ENCODE measurements at places on chromosomes 13 and 19.

DNA sequence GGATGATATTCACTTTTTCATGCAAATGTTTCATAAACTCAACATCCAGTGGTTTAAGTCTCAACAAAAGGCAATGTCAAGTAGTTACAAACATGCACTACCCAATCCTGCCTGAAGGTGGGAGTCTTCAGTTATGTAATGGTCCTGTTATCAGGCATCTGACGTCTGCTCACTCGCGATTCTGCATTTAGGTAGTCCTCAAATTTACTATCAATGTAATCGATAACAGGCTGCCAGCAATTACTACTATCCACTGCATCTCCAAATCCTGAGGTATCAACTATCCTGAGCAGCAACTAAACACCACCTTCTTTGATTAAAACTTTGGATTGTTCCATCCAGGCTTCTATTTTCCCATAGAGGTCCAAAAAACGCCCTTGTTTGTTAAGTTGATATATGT lies 51.2 kb downstream of the NLRP12 start:
- peaks cover 2% of the 10 kb centered on the region for H3K4me1 ChIP-seq
- no peaks in the 10 kb centered on the region for H3K36me3 ChIP-seq
- H3K4me3 ChIP-seq = no peak overlapping the region
- DNase-seq = peak; percentile 24
- no peak overlapping the region for H3K27ac ChIP-seq

DNA sequence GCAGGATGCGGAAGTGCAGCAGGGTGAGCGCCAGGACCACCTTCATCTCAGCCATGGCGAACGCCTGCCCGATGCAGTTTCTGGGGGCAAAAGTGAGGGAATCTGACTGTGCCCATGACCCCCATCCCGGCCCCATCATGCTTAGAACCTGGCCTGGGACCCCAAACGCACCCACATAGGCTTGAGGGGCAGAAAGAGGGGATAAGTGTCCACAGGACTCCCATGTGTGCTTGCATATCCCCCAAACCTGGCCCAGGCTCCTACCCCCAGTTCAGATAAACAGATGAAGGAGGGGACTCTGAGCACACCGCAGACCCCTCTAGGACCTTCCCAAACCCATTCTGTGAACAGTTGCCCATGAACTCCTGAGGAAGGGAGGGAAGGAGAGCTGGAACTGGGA lies 16.0 kb upstream of the CYP4F2 start:
- peaks cover 70% of the 10 kb centered on the region for H3K27me3 ChIP-seq
- no peak overlapping the region for H3K27ac ChIP-seq
- DNase-seq = no peak
- H3K4me3 ChIP-seq = no peak overlapping the region
- H3K36me3 ChIP-seq = no peaks in the 10 kb centered on the region

DNA sequence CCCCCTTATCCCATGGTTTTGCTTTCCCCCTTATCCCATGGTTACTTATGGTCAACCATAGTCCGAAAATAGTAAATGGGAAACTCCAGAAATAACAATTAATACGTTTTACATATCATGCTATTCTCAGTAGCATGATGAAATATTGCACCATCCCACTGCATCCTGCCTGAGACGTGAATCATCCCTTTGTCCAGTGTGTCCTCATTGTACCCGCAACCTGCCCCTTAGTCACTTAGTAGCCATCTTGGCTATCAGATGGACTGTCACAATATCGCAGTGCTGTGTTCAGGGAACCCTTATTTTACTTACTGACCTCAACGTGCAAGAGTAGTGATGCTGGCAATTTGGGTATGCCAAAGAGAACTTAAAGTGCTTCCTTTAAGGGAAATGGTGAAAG lies 10.5 kb upstream of the NBEA start:
- DNase-seq = no peak
- H3K27me3 ChIP-seq = peaks cover 27% of the 10 kb centered on the region
- no peaks in the 10 kb centered on the region for H3K4me1 ChIP-seq

GRCh38 chr19:55605637-55606470 lies at the start of gene ZNF865:
Gene ZNF865 (plus strand): TSS chr19:55605647. CDS start chr19:55613619, 7,972 bp downstream.
- H3K4me1 ChIP-seq = peaks cover 54% of the 10 kb centered on the region
- peak within 1 kb of the TSS; percentile 99 for H3K27ac ChIP-seq
- no peaks in the 10 kb centered on the region for H3K27me3 ChIP-seq
- peak; percentile 73 for DNase-seq

GRCh38 chr13:48317511-48318376 lies 14.2 kb downstream of the RB1 start:
- H3K4me3 ChIP-seq = peak overlapping the region; percentile 82
- no peak for DNase-seq
- peaks cover 77% of the 10 kb centered on the region for H3K36me3 ChIP-seq
- H3K27me3 ChIP-seq = no peaks in the 10 kb centered on the region
- H3K4me1 ChIP-seq = peaks cover 37% of the 10 kb centered on the region

- peaks cover 20% of the 10 kb centered on the region for H3K27me3 ChIP-seq
- no peak for DNase-seq
- H3K4me1 ChIP-seq = peaks cover 38% of the 10 kb centered on the region
- H3K27ac ChIP-seq = no peak overlapping the region
These were observed 93.2 kb upstream of the SERP2 start for GRCh38 chr13:44280456-44280855.

DNA sequence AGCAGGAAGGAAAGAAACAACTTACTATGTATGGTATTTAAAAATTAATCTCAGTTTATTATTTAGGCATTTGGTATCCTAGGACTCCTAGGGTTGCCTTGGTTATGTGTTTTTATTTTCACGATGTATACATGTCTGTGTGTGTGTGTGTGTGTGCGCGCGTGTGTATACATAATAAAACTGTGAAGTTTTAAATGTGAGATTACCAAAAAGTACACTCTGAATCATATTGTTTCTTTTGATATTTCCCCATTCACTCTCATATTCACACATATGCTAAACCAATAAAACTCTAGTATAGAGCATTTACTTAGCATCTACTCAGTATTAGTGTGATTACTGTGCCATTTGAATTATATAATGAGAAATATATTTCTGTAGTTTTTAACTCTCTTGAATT lies 30.8 kb upstream of the NDFIP2 start:
- H3K4me3 ChIP-seq = peak overlapping the region; percentile 12
- DNase-seq = no peak
- H3K36me3 ChIP-seq = peaks cover 4% of the 10 kb centered on the region

GRCh38 chr19:3653865-3654513 lies 27.4 kb upstream of the CACTIN start:
- no peak for DNase-seq
- H3K4me1 ChIP-seq = no peaks in the 10 kb centered on the region
- no peak overlapping the region for H3K4me3 ChIP-seq
- no peaks in the 10 kb centered on the region for H3K27me3 ChIP-seq
- H3K27ac ChIP-seq = no peak overlapping the region
- H3K36me3 ChIP-seq = peaks cover 50% of the 10 kb centered on the region

DNA sequence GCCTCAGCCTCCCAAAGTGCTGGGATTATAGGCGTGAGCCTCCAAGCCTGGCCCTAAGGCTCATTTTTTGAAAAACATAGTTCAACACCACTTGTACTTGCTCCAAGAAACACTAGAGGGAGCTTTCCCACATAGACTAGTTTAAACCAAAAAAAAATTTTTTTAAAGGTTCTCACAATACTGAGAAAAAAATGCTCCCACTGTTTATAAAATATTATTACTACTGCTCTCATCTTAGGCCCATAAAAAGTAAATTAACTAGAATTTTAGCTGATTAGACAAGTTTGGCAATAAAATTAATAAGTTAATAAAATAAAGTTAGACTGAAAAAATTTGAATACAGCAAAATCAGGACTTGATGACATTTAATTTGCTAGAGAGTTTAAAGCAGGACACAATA lies 109.5 kb downstream of the TBC1D4 start:
- no peaks in the 10 kb centered on the region for H3K36me3 ChIP-seq
- no peaks in the 10 kb centered on the region for H3K27me3 ChIP-seq
- H3K4me1 ChIP-seq = no peaks in the 10 kb centered on the region
- no peak overlapping the region for H3K27ac ChIP-seq
- H3K4me3 ChIP-seq = no peak overlapping the region
- DNase-seq = no peak

- no peaks in the 10 kb centered on the region for H3K36me3 ChIP-seq
- H3K4me3 ChIP-seq = no peak overlapping the region
- peaks cover 11% of the 10 kb centered on the region for H3K27me3 ChIP-seq
- H3K4me1 ChIP-seq = no peaks in the 10 kb centered on the region
These were observed 33.0 kb downstream of the CYSLTR2 start for GRCh38 chr13:48686636-48687210.

GRCh38 chr13:112963641-112964040 lies 5.4 kb upstream of the MCF2L start:
- H3K36me3 ChIP-seq = peaks cover 4% of the 10 kb centered on the region
- H3K4me3 ChIP-seq = no peak overlapping the region
- peaks cover 4% of the 10 kb centered on the region for H3K27me3 ChIP-seq
- DNase-seq = no peak

DNA sequence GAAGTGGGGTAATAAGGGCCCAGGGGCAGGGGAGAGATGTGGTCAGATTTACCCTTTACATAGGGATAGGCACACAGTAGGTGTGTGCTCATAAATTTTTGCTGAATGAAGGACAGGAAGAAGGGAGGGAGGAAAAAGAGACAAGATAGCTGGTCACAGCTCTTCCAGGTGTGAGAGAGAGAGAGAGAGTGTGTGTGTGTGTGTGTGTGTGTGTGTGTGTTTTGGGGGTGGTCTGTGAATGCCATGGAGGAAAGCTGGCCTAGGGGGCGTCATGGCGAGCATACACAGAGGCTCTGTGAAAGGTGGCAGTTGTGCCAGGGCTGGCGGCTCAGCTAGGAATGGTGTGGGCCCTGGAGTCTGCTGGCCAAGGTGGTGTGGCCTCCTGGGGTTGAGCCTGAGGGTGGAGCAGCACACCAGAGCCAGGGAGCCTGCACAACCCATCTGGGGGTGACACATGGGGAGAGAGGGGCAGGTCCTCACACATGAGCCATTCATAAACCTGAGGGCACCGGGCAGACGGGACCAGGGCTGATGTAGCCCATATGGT lies 6.0 kb upstream of the PRX start:
- no peak overlapping the region for H3K4me3 ChIP-seq
- no peak for DNase-seq
- H3K27ac ChIP-seq = no peak overlapping the region
- peaks cover 27% of the 10 kb centered on the region for H3K4me1 ChIP-seq
- no peaks in the 10 kb centered on the region for H3K36me3 ChIP-seq

DNA sequence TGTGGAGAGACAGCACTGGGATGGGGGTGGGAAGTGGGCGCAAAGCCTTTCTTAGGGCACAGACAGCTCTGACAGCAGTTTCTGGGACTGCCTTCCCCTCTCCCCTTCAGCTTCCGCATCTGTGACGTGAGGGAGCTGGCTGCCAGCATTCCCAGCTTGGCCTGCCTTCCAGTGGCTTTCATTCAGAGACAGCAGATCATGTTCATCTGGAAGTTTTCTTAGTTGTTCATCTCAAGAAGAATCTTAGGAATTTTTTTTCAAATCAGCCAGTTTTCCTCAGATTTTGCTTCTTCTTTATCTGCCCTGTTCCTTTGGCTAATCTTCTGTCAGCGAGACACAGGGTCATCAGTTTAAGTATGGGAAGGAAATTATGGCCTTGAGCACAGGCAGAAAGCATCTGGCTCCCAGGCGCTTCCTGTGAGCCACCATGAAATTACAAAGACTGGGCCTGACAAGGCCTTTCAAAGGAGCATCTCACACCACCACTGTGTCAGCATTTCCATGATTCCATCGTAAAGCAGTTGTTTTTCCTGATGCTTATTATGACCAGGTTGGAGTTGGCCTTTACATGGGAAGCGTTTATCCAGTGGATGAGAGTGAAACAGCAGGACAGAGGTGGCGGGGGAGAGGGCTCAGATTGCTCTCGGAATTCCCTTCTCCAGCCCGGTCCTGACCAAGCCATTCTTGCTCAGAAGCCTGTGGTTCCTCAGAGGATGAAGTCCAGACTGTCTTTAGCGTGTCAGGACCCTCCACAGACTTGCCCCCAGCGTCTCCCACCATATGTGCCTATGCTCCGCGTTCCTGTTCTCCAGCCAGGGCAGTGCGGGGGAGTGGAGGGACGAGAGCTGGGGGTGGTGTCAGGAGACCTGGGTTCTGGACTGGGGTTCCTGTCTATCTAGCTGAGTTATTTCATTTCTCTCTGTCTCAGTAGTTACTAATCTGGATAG lies 43.6 kb downstream of the ARHGAP35 start:
- no peaks in the 10 kb centered on the region for H3K27me3 ChIP-seq
- H3K36me3 ChIP-seq = no peaks in the 10 kb centered on the region
- H3K27ac ChIP-seq = no peak overlapping the region

DNA sequence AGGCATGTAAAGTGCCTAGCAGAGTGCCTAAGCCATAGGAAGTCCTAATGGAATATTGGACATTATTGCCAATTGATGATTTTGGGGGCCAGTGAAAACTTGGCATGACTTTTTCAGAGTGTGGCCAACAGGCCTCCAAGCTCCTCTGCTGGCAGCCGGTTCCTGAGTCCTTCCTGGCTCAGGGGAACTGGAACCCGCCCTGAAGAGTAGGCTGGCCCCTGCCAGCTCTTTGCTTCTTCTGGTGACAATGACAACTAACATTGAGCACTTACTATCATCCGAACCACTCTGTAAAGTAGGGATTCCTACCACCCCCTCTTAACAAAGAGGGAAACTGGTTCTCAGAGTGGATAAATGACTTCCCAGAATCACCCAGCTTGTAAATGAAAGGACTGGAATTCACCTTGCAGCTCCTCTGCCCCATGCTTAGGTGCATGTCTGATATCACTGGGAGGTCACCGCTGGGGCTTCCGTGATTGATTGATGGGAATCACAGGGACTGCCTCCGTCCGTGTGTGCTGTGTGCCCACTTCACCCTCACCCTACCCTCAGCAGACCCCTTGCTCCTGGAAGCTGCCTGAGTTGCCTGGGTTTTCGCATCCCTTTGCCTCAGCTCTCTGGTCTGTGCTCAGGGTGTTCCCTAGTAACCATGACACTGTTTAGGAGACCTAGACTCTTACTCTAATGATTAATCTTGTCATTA lies 50.6 kb downstream of the TNFRSF19 start:
- no peak overlapping the region for H3K27ac ChIP-seq
- no peaks in the 10 kb centered on the region for H3K4me1 ChIP-seq

DNA sequence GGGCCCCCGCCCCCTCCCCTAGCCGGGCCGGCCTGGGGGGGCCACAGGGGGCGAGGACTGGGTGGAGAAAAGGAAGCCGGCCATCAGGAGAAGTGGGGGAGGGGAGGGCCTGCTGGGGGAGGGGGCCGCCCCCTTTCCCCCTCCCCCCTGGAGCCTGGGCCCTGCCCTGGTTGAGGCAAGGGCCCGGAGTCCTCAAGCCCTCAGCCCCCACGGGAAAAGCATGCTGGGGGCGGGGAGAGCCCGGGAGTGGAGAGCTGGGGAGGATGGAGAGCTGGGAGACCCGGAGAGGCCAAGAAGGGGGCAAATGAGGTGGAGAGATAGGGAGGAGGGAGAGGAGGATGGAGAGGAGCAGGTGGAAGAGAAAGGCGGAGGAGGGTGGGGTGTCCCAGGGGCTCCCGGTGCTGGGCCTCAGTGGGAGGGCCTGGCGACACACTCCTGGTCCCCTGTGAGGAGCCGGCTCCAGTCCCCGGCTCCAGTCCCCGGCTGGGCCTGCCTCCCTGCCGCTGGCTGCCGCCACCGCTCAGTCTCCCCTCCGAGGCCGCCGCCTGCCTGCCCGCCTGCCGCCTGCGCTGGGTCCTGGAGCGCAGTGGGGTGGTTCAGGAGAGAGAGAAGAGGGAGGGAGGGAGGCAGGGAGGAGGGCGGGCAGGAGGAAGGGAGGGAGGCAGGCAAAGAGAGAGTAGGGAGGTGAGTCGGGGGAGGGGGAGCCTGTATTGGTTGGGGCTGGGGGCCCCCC lies at the start of gene GRIK5:
TSS of gene GRIK5 (minus strand) at position 588 of the 733 bp plus-strand sequence. CDS start 4,436 bp downstream, outside the sequence.
- no peak for DNase-seq
- H3K4me3 ChIP-seq = no peak within 1 kb of the TSS
- H3K4me1 ChIP-seq = peaks cover 1% of the 10 kb centered on the region
- no peaks in the 10 kb centered on the region for H3K36me3 ChIP-seq
